Renal cortical epithelial cell (primary cell): ENCODE measurements at places on chromosomes 5 and 9.

DNA sequence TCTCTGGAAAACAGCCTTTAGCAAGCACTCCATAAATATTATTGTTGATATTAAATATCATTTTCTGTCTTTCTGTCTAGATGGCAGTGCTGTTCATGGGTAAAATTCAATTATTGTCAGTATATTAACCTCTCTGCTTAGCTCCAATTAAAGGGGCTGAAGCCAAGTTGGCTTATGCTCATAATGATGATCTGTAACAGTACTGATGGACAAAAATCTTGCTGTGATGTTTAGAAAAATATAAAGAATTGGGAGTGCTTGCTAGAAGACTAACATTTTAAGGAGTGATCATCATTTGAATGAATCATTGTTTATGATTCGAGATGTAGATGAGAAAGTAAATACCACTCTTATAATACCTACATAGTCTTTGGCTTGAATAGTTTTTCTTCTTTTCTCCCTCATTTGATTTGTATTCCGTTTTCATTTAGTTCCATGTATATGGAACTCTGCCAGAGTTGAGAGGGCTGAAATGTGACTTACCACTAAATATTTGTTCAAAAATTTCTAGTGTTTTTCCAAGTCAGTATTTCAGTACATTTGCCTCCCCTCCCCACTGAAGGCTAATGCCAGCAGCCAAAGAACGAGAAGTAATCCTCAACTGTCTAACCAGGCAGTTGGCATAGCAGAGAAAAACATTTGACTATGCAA is 538.3 kb downstream of the CSNK1G3 start:
- DNase-seq = no peak

- DNase-seq = peak; percentile 54
These were observed 14.3 kb downstream of the FBXO38 start for GRCh38 chr5:148397968-148398595.

DNA sequence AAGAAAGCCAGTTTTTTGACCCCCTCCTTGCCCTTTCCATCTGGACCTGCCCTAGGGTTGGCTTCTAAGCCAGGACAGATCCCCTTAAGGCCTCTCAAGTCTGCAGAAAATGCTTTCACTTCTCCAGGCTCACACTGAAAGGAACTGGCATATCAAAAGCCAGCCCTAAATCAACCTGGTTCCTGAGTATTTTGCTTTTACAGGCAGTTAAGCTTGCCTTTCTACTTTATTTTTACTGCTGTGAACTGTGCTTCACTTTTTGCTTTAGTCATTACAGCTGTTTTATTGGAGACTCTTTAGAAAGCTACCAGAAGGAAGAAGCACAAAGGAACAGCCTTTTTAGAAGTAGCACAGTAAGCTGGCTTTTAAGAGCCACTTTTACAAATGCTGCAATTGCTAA is 5.0 kb downstream of the TARS1 start:
- no peak for DNase-seq

DNA sequence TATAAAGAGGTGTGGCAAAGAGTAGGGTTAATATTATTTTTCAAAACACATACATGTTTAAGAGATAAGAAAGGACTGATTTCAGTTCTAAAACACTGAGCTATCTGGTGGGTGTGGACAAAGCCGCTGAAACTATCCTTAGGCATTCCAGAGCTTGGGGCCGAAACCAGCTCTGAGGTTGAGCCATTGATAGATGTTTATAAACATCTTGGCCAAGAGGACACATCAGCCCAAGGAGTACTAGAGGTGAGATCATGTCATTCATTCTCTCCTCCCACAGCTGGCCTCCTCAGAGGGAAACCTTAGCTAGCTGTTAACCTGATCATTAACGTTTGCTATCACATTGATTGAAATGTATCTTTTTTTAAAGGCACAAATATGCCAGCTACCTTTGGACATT is 89.9 kb downstream of the NLN start:
- no peak for DNase-seq

DNA sequence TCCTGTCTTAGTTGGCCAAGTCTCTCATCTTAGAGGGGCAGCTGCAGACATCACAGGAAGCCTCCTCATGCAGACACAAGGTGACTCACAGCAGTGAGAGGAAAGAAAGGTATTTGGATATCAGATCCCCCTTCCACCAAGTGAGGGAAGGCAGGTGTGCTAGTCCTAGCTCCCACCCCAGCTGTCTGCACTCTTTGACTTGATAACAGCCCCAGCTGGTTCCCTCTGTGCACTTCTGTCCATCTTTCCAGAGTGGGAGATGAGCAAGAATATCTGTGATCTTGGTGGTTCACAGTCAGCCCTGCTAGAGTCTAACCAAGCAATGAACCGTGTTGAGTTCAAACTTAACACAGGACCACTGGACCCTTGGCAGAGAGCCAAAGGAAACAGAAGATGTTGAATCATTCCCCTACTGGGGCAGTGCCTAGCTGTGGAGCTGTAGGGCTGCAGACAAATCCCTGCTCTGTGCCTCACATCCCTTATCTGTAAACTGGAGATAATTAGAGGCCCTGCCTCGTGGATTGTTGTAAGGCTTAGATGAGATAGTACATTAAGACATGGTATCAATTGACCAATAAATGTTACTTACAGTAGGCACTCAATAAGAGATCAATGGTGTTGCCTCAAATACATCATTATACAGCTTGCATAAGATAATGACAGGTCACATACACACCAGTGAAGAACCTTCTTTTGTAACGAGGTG is 39.1 kb downstream of the SH3RF2 start:
- peak; percentile 97 for DNase-seq

GRCh38 chr5:1089621-1090040 is 22.2 kb downstream of the SLC12A7 start:
- no peak for DNase-seq

- no peak for DNase-seq
These were observed 22.5 kb upstream of the JAKMIP2 start for GRCh38 chr5:147805030-147805454.

DNA sequence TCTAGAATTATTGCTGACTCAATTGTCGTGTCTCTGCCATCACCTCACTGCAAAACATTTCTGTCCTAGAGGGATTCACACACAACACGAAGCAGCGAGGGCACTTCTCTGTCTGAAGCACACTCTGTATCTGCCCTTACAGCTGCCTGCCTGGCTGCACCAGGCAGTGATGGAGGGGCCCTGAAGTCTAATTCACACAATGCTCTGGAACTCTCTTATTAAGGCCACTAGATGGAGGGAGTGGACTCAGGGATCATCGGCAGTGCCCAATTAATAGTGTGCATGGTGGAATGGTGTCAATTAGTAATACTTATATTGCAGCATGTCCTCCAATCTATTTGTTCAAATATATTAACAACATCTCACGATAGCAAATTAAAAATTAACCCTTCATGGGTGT is 157.5 kb upstream of the MAP1B start:
- no peak for DNase-seq

GRCh38 chr5:14417276-14417730 is 164.3 kb upstream of the OTULINL start:
- DNase-seq = no peak

- no peak for DNase-seq
These were observed 12.2 kb upstream of the PTCH1 start for GRCh38 chr9:95528908-95529502.

GRCh38 chr9:135186248-135187164 is 99.0 kb downstream of the OLFM1 start:
- no peak for DNase-seq

DNA sequence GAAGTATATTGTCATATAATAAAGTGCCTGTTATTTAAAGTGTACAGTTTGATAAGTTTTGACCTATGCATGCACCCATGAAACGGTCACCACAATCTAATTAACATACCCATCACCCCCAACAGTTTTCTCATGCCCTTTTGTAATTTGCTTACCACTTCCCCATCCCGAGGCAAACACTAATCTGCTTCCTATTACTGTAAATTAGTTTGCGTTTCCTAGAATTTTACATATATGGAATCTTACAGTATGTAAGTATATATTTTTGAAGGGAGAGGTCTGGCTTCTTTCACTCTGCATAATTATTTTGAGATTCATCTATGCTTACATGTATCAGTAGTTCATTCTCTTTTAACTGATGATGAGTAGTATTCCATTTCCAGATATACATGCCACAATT is 56.5 kb downstream of the AMBP start:
- no peak for DNase-seq

- DNase-seq = no peak
These were observed 216.4 kb downstream of the TARS1 start for GRCh38 chr5:33657176-33657575.

DNA sequence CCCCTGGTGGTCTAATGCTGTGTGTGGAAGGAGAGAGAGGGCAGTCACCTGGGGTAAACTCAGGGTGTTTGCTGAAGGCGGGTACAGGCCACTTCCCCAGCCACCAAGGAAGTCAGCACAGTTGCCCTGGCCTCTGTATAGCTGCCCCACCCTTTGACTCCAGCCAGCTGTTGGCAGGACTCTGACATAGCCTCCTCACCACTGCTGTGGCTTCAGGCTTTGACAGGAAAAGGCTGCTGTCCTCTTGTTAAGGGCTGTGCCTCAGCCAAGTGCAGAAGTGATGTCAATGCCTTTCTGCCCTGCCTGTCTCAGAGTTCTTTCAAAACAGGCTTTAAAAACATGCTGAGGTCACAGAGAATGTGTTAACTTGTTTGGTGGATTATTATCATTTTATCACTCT is 487.2 kb upstream of the KLF4 start:
- DNase-seq = no peak

- peak; percentile 72 for DNase-seq
These were observed 161.1 kb downstream of the TARS1 start for GRCh38 chr5:33601881-33602280.

DNA sequence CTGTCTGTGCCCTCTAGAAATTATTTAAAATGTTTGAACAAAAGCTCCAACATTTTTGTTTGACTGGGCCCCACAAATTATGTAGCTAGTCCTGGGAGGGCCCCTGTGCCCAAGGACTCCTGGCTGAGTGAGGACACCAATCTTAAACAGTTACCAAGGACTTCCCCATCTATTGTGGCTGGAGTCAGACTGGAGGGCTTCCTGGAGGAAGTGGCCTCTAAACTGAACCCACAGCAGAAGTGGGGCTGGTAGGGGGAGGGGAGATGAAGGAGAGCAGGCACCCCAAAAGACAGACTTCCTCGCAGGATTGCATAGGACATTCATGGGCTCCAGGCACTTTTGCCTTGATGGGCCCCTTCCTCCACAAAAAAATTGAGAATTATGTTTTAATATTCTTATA is 8.1 kb downstream of the ADAMTS13 start:
- DNase-seq = no peak

- peak; percentile 85 for DNase-seq
These were observed 725 bp downstream of the NDUFB6 start for GRCh38 chr9:32571969-32572899.

- no peak for DNase-seq
These were observed 4.1 kb upstream of the CDC20B start for GRCh38 chr5:55177078-55177477.

GRCh38 chr5:66238435-66238834 is 94.3 kb downstream of the SREK1 start:
- no peak for DNase-seq

GRCh38 chr5:76867827-76868693 is 18.2 kb downstream of the S100Z start:
- DNase-seq = peak; percentile 77

GRCh38 chr5:124060413-124061067 is 548.6 kb downstream of the CSNK1G3 start:
- peak; percentile 42 for DNase-seq

GRCh38 chr9:134396825-134397224 is 70.6 kb downstream of the RXRA start:
- DNase-seq = no peak

DNA sequence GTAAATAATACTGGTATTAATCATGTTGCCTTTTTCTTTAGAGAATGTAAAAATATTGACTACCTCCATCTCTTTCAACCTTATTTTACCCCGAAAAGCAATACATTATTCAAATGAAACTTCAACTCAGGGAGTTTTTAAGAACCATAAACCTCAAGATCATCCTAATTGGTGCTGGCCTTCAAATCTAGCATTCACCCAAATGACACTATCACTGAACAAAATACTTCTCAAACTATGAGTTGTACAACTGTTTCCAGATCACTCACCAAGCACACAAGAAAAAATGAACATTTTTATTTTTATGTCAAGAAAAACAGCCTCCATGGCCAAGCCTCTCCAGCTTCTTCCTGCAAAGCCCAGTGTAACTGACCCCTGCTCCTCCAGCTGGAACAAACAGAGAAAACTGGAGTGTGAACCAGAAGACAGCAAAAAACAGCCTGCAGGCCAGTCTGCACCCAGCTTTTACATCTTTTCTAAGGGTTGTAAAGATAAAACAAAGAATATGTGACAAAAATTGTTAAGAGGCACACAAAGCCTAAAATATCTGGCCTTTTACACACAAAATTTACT is 21.2 kb downstream of the AUH start:
- DNase-seq = no peak

DNA sequence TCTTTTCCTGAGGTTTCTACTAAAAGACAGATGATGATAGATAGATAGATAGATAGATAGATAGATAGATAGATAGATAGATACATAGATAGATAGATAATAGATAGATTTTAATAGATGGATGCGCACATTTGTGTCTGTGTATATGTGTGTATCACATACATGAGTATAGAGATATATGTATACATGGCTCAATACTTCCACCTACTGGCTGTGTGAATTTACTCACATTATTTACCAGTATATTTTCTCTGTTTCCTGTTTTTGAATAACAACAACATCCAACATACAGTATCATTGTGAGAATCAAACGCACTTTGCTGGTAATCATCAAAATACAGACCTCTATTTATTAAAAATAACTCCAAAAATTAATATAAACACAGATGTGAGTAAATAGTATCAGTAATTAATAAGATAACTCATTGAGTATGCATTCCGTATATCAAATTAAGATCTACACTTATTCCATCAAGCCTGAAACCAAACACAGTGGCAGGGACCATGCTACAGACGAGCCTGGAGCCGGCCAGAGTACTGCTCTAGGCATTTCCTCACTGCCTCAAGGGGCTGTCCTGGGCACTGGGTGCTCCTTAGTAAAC is 338.0 kb downstream of the SEMA5A start:
- DNase-seq = peak; percentile 64

DNA sequence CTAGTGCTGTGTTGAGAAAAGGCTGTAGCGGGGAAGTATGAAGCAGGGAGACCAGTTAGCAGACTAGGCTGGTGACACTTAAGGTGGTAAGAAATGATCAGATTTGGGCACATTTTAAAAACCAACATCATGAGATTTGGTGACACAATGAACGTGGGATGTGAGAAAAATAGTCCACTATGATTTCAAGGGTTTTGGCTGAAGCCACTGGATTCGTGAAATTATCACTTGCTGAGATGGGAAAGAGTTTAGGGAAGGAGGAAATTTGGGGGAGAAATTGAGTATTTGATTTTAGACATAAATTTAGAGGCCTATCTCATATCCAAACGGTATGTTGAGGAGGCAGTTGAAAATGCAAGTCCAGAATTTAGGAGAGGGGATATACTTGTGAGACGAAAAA is 23.1 kb downstream of the SKP2 start:
- DNase-seq = no peak

DNA sequence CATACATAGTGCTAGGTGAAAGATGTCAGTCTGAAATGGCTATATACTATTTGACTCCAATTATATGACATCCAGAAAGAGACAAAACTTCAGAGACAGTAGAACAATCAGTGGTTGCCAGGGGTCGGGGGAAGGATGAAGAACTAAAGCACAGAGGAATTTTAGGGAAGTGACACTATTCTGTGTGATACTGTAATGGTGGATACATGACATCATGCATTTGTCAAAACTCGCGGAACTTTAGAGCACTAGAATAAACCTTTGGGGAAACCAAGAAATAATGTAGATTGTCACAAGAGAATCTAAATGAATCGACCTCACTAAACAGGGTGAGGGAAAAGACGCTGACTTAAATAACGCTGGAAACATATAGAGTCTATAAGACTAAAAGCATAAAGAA is 107.0 kb upstream of the RETREG1 start:
- DNase-seq = no peak
